ENCODE measurements at places on chromosomes 4 and X.

GRCh38 chrX:22594766-22595165 lies 322.1 kb downstream of the CBLL2 start:
- DNase-seq: no peak

- DNase-seq: no peak
Observed at GRCh38 chr4:154389148-154389547, 102.5 kb downstream of the DCHS2 start.

DNA sequence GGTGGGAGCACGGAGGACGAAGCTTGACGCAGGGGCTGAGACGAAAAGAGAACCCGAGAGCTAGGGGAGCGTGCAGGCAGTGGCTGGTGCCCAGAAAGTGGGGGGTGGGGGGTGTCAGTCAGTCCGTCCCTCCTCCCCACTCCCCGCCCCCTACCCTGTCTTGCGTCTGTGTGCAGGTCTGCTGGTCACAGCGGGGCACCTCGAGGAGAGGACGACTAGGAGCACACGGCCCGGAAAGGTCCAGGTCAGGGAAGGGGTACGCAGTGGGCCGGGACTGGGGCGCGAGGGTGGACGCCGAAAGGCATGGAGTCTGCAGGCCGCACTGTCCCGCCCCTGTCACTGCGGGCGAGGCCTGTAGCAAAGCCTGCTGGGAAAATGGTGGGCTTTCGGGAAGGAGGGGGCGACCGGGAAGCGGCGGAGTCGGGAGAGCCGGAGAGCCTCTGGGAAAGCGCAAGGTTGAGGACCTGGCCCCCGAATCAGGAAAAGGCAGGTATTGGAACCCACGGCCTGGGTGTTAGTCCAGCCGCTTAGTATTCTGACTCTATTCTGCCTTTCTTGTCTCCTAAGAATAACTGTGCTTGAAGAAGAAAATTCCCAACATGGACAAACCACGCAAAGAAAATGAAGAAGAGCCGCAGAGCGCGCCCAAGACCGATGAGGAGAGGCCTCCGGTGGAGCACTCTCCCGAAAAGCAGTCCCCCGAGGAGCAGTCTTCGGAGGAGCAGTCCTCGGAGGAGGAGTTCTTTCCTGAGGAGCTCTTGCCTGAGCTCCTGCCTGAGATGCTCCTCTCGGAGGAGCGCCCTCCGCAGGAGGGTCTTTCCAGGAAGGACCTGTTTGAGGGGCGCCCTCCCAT lies 769 bp downstream of the TCEAL1 start:
- peak; percentile 9 for DNase-seq

- no peak for DNase-seq
Observed at GRCh38 chrX:154804261-154804956, 876 bp downstream of the MPP1 start.

- no peak for DNase-seq
Observed at GRCh38 chr4:119162174-119162573, 26.5 kb downstream of the MYOZ2 start.

GRCh38 chrX:47174376-47174775 lies 19.3 kb upstream of the UBA1 start:
- DNase-seq: no peak

DNA sequence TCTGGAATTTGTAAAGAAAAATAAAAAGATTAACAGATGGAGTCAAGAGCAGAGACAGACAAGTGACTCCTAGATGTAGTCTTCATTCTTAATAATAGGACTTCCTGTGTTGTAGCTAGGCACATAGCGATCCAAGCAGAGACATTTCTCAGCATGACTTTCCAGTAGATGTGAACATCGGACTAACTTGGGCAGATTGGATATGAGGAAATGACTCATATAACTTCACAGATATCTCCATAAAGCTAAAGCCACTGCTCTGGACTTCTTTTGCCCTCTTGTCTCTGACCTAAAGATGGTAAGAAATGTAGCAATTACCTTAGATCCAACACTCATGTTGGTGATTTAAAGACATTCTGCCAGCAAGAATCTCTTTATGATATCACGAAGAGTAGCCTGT lies 131.7 kb downstream of the EPHA5 start:
- DNase-seq: no peak

DNA sequence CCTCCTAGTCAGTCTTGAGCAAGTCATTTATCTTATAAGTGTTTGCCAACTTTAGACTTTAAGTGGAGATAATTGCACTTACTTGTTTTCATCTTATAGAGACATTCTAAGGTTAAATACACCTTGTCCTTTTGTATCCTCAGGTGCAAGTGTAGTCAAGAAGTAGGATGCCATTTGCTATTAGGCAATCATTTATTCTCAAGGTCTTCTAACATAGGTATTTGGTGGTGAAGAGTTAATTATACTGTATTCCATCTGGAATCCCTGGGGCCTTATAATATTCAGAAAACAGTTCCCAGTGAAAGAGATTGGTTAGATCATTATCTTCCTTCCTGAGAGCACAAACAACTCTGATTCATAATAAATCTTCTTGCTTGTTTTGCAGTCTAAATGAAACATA lies 23.7 kb downstream of the SULT1E1 start:
- DNase-seq: no peak

- DNase-seq: no peak
Observed at GRCh38 chr4:17236686-17237085, 275.2 kb downstream of the QDPR start.

- no peak for DNase-seq
Observed at GRCh38 chr4:95155759-95156451, 392.9 kb downstream of the UNC5C start.

DNA sequence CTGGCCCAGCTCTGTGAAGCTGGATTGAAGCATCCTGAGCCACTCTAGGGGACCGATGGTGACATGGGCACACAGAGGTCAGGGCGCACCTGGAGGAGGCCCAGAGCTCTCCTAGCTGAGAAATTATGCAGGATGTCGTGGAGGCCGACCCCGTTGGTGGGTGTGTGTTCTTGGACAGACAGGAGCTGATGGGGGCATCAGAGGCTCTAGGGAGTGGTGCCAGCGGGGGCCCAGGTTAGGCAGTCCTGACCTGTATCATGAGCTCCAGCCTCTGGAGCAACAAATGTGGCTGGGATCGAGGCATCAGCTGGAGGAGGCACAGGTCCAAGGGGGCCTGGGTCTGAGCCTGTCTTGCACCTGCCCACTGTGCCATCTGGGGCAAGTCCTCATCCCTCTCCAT lies 124.6 kb upstream of the PSAPL1 start:
- no peak for DNase-seq

GRCh38 chr4:18777190-18777930 lies 755.8 kb upstream of the LCORL start:
- no peak for DNase-seq

GRCh38 chr4:53790286-53790685 lies 199.0 kb upstream of the LNX1 start:
- DNase-seq: no peak

GRCh38 chr4:74855879-74856278 lies 61.6 kb upstream of the BTC start:
- no peak for DNase-seq

DNA sequence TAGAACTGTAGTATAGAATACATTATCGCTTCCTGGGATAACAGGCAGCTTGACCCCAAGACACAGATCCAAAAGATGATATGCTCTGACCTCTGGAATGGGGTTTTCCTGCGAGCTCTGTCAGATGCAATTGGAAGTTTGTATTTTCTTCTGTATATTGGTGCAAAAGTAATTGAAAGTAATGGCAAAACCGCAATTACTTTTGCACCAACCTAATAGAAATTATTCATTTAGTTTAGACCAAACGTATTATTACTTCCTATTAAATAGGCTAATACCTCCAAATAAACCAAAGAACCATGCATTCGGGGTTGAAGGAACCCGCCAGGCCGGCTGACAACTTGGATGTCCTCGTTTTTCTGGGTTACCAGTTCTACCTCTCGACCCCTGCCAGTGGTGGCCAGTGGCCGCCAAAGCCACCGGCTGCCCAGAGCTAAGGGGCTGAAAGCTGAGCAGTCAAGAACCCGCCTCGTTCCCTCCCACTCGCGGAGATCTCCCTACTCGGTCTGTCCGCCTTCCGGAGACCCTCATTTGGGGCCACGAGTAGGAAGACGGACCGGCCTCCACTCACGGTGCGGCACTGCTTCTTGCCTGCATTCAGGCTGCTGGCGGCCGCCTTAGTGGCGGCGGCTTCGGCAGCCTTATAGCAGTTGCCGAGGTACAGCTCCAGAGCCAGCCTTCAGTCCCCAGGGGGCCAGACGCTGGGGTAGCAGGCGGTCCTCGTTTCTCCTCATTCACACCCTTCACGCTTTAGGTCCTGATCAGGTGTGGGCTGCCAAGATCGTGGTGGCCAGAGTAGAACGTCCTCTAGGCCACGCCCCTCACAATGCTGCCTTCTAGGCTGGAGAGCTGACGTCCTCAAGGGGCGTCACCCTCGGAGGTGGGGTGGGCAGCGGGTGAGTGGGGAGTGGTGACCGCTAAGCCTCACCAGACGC lies 121.9 kb downstream of the RBMX2 start:
- no peak for DNase-seq

GRCh38 chr4:33104273-33104672 lies 2384.1 kb downstream of the PCDH7 start:
- no peak for DNase-seq

DNA sequence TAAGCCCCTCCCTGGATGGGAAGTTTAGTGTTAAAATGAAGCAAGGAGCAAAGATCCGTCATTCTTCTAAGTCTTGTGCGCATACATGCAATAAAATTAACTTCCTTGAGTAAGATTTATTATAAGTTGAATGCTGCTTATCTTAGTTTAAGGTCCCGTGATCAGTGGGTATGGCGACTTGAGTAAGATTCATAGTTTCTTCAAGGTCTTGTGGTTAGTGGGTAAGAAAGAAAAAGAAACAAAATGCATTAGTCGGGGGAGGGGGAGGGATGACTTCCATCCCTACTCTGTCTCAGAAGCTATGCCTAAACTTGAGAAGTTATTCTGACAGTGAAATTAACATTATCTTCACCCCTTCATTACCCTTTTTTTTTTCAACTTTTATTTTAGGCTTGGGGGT lies 127.3 kb upstream of the MAGEB16 start:
- no peak for DNase-seq

DNA sequence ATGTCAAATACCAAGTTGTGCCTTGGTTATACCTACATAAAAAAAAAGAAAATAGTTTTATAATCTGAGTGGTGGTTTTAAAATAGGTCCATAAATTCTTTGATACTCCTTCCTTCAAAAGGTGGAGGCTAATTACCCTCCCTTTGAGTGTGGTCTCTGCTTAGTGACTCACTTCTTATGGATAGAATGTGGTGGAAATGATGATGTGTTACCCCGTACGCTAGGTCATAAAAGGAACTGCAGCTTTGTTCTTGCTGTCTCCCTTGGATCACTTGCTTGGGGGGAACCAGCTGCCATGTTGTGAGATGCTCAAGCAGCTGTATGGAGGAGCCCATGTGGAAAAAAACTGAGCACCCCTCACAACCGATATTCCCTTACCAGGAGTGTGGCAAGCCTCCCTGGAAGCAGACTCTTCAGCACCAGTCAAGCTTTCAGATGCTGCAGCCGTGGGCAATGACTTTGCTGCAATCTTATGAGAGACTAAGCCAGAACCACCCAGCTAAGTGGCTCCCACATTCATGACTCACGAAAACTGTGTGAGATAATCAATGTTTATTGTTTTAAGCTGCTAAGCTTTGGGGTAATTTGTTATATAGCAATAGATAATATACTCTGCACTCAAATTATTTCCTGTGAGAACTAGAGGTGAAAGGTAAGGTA lies 195.0 kb upstream of the GATB start:
- no peak for DNase-seq

Measured in activated T-helper 9 cell treated with anti-CD3 and anti-CD28 coated beads, Interleukin-2, amount 50 U/mL, for 16 hours (primary cell).